ENCODE measurements at places on chromosomes 3 and 15.

GRCh38 chr3:45010811-45011333 is 15.2 kb upstream of the CLEC3B start:
- no peak for DNase-seq

DNA sequence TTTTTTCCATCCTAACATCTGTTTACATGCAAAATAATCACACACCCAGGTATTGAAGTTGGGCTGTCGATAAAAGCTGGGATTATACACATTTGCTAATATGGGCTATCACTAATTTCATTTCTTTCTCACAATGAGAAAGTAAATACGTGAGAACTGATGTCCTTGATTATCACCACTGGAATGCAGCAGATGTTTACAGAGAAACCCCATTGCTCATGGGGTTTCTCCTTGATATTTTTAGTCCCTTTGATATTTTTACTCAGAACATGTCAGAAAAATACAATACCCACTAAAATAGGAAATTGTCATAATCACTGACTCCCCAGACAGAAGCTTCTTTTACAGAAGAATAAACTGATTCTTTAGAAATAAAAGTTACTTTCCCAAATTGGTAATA is 535.1 kb upstream of the CCDC54 start:
- DNase-seq, result no peak

GRCh38 chr3:48001991-48002390 is 14.2 kb downstream of the MAP4 start:
- DNase-seq, result no peak

DNA sequence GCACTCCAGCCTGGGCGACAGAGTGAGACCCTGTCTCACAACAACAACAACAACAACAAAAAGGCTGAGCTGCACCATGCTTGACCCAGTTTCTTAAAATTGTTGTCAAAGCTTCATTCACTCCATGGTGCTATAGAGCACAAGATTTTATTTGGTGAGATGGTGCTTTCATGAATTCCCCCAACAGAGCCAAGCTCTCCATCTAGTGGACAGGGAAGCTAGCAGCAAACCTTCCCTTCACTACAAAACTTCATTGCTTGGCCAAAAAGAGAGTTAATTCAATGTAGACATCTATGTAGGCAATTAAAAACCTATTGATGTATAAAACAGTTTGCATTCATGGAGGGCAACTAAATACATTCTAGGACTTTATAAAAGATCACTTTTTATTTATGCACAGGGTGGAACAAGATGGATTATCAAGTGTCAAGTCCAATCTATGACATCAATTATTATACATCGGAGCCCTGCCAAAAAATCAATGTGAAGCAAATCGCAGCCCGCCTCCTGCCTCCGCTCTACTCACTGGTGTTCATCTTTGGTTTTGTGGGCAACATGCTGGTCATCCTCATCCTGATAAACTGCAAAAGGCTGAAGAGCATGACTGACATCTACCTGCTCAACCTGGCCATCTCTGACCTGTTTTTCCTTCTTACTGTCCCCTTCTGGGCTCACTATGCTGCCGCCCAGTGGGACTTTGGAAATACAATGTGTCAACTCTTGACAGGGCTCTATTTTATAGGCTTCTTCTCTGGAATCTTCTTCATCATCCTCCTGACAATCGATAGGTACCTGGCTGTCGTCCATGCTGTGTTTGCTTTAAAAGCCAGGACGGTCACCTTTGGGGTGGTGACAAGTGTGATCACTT is 2.0 kb downstream of the CCR5 start:
- no peak for DNase-seq

DNA sequence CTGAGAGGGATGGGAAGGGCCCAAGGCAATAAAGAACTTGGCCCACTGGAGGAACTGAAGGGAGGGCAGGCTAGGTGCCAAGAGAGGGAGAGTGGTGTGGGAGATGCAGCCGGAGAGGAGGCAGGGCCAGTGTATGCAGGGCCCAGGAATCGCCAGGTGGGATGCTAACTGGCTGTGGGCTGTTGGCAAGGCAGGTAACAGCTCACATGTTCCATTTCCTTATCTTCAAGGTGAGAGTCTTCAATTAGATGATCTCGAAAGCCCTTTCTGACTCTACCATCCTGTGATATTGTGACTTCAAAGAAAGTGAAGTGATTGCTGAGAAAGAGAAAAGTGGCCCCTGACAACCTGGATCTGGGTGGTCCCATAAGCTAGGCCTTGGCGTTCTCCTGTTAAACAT is 49.0 kb downstream of the CASR start:
- DNase-seq, result no peak

DNA sequence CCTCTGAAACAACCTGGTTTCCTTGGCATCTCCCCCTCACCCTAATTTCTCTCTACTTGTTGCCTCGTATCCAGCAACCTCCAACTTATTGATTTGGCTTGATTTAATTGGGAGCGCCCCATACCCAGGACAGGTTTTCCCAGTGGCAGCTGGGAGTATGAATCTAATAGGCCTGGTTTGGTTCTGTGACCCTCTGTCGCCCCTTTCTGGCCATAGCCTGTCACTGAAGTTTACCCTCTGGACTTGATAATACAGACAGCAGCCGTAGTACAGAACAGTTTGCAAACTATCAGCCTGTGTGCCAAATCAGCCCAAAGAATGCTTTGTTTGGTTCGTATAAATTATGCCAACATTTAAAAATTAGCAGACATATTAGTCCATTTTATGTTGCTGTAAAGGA is 525.1 kb upstream of the GOLIM4 start:
- no peak for DNase-seq

GRCh38 chr3:10556312-10556711 is 50.9 kb upstream of the ATP2B2 start:
- no peak for DNase-seq

DNA sequence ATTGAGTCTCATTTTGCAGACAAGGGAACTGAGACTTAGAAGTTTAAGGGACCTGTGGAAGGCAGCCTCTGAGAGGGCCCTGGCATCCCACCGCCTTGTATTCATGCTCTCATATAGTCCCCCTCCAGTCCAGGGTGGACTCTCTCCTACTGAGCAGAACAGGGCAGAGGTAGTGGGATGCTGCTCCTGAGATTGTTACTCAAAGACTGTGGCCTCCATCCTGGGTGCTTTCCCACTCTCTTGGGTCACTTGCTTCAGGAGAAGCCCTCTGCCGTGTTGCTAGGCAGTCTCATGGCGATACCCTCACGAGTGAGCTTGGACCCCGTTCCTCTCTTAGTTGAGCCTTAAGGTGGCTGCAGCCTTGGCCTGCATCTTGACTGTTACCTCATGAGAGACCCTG is 22.2 kb upstream of the ADCY5 start:
- no peak for DNase-seq

DNA sequence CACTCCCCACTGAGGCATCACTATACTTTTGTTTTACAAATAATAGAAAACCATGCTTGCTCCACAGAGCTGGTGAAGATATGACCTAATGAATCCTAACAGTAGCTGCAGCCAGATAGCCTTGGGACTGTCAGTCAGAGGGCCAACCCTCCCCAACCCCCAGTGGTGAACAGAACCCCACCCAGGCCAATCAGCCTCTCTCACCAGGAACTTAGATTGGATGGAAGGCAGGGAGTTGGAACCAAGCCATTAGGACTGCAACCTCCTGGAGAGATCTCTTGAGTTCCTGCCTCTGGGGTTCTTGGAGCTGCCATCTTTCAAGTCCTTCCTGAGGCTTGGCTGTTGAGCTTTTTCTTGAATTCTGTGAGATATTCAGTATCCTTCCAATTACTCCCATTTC is 3.0 kb upstream of the MRPS22 start:
- DNase-seq, result no peak

- no peak for DNase-seq
Observed at GRCh38 chr3:169227911-169228310, 435.6 kb downstream of the MECOM start.

DNA sequence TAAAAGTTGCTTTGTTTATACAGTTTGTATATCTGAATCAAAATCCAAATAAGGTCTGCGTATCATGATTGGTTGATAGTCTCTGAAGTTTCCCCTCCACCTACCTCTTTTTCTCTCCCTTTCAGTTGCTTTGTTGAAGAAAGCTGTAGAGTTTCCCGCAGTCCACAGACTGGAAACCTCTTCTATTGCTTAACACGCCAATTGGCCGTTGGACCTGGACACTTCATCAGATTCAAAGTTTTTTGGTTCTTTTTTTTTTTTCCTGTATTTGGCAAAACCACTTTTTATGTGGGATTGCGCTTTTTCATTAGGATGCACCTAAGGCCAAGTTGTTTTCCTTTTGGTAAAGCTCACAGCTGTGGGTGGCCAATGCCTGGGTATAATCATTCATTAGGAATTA is 14.5 kb upstream of the TM4SF1 start:
- no peak for DNase-seq

GRCh38 chr3:179297971-179298725 is 24.7 kb upstream of the ZNF639 start:
- DNase-seq, result no peak

DNA sequence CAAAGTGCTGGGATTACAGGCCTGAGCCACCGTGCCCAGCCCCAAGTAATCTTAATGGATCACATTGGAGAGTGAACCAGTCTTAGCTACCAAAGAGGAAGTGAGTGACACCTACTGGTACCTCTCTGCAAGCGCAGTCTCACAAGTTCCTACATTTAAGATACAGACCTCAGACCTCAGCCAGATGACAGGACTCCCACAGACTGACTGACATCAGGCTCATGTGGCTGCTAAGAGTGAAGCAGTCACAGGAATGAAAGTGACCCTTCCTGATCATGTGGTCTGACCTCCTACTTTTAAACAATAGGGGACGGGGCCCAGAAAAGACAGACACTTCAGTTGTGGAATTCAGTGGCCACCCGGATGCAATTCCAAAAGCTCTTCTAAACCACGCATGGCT is 36.3 kb upstream of the GNB5 start:
- DNase-seq, result peak; percentile 44

Data from hematopoietic multipotent progenitor cell treated with erythropoietin and hydrocortisone succinate and interleukin-3 and kit ligand, for 17 days (in vitro differentiated cells).